ENCODE measurements at places on chromosomes 5 and 9.
A peak's percentile ranks its signal among the peaks of the same experiment; 100 is the strongest.

DNA sequence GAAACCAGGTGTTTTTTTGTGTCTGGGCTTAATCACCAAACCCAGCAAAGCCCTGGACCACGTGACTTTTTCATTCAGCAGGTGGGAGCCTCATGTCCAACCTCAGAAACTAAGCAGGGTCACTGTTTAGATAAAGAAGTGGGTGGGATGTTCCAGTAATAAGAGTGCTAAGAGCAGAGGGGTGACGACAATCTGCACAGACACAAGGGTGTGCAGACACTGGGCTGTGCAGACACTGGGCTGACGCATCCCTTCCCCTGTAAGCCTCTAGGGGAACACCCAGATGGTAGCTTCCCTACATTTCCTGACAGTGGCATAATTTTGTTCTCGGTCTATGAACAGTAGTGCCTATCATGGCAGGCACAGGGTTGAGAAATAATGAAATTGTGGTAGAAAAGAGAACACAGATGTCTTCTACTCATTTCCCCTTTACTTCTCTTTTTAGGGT is 85.1 kb downstream of the SAXO1 start:
- peak; percentile 66 for DNase-seq

GRCh38 chr9:92719028-92719647 is 45.5 kb downstream of the BICD2 start:
- DNase-seq = no peak

DNA sequence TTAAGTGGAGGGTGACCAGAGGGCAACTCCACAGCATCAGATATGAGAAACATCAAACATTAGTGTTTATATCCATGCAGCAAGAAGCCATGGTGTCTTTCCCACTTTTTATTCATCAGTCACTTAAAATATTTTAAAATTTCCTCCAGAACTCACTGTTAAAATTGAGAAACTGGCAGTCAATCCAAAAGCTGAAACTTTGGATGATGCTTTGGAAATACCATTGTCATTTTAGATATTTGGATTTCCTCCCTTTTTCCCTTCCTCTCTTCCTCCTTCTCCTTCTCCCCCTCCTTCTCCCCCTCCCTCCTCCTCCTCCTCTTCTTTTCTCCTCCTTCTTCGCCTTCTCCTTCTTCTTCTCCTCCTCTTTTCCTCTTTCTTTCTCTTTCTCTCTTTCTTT is 33.1 kb upstream of the NTRK2 start:
- no peak for DNase-seq

DNA sequence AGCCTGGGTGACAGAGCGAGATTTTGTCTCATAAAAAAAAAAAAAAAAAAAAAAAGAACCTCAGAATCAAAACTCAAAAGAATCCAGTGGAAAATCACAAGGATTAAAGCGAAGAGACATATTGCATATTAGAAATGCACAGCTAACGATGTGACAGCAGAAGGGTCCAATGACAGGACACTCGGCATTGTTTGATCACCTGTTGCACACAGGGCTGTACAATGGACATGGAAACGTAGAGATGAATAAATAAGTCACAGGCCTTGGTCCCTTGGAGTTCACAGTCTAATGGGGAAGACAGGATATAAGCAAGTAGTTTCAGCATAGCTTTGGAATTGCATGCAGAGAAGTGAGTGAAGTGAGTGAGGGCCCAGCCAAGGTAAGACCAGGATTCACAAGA is 25.9 kb upstream of the PIK3R1 start:
- DNase-seq = peak; percentile 55

DNA sequence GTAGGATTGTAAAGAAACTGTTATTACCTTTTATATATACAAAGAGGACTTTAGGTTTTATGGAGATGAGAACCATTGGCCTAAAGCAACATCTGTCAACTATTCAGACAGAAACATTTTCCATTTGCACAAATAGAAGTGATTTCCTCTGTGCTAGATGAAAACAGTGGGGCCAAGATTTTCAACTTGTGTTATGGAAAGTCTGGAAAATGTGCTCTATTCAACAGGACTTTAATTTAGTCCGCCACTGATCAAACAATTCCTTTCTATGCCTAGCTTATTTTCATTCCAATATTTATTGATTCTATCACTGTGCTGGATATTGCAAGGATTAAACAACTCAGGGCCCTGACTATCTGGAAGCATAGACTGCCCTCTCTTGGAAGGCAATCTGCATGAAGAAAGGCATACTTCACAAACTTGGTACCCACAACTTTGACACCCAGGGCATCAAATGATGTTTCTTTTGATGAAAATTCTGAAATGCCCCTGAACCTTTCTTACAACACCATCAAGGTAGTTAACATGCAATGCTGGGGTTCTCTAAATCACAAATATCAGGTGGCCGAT is 126.6 kb upstream of the HMHB1 start:
- DNase-seq = no peak

GRCh38 chr9:81789721-81790120 is 100.4 kb upstream of the TLE1 start:
- DNase-seq = no peak

DNA sequence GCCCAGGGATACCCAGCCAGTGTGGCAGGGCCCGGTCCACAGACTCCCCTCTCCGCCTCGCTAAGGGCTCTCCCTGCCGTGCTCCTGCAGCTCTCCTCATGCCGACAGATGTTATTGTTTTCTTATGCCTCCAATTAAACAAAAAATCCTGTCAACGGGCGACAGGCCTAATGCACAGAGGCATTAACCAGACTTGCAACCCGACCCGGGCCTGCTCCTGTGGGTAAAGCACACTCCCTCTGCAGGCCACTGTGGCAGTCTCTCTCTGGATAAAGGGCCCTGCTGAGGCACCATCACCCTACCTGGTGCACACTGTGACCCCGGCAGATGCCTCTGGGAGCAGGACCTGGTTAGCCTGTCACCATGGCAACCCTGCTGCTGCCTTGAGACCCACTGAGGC is 27.5 kb upstream of the HAND1 start:
- no peak for DNase-seq

GRCh38 chr5:126650463-126650862 is 49.7 kb downstream of the PHAX start:
- DNase-seq = no peak

GRCh38 chr9:75979362-75979761 is 88.9 kb downstream of the PCSK5 start:
- no peak for DNase-seq

GRCh38 chr5:171676286-171676944 is 109.2 kb upstream of the SMIM23 start:
- no peak for DNase-seq

GRCh38 chr5:150180241-150181026 is 9.4 kb upstream of the SLC6A7 start:
- no peak for DNase-seq

DNA sequence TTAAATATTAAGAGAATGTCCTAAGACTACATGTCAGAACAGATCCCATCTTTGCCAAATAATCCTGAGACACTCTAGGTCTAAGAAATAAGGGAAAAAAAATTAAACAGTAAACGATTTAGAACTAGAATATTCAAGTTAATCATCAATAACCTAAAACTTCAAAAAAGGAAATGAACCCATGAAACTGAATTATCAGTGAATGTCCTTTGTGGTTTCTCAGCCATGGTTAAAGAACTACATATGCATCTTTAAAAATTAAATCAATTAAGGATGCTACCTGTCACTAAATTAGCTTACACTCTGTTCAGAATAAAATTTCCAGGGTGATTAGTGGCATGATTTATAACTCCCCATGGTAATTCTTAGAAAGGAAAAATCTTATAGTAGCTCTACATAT is 850.0 kb upstream of the C9orf72 start:
- no peak for DNase-seq

- DNase-seq = no peak
Measured at GRCh38 chr5:111231119-111231518, 6.9 kb downstream of the CAMK4 start.

Data from NCI-H774 (cell line).